GM12878 (cell line): ENCODE measurements at places on chromosomes 7 and 10. TPM values are rescaled to one million over a fixed set of nuclear protein-coding genes. Genes with fewer than 3 reads are reported as not detected.

DNA sequence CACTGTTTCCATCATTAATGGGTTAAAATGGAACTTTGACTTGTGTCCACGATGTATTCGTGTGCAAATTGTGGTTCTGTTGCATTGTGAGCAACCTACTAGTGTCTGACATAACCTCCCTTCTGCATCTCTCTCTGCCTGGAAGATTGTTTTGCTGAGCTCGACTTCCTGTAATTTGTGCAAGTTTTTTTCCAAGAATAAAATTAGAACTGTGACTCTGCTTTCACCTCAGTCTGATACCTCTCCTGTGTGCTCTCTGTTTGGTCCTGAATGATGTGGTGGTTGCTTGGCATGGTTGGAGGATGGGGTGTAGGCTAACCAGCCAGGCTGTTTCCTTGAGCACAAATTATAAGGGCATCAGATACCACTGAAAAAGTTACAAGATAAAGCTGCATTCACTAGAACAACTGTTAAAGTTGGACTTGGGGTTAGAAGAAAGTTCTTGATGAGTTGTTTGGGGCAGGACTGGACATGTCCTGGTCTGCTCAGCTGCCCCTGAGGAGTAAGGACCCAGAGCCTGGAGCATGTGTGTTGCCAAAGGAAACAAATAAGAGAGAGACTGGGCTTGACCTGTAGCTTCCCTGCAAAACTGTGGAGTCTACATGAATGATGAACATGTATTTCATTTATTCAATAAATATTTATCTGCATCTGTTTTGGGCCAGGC is 1.9 kb upstream of the VOPP1 start:
- H3K36me3 ChIP-seq = no peaks in the 10 kb centered on the region
- no peak overlapping the region for H3K27ac ChIP-seq
- no peak overlapping the region for H3K4me3 ChIP-seq
- H3K27me3 ChIP-seq = no peaks in the 10 kb centered on the region
- DNase-seq = no peak

- no peaks in the 10 kb centered on the region for H3K4me1 ChIP-seq
- H3K27me3 ChIP-seq = no peaks in the 10 kb centered on the region
- H3K36me3 ChIP-seq = no peaks in the 10 kb centered on the region
These were observed 111.1 kb downstream of the EBF3 start for GRCh38 chr10:129852829-129853561.

GRCh38 chr7:137900137-137900536 is 53.4 kb upstream of the DGKI start:
- H3K36me3 ChIP-seq = peaks cover 21% of the 10 kb centered on the region
- DNase-seq = no peak
- H3K4me3 ChIP-seq = no peak overlapping the region
- no peaks in the 10 kb centered on the region for H3K27me3 ChIP-seq

DNA sequence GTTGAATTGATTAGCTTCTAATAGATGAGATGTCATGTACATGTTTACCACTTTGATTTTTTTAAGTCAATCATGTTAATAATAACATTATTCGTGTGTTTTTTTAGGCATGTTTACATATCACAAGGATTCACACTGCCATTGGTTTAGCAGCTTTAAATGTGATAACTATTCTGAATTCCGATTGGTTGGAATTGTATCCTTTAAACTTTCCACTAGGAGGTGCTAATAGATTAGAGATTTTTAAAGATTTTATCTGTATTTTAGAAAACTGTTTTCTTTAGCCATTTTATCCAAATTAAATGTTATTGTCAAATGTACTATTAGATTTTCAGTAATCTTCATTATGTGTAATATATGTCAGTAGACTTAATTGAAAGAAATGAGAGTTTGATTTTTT is 83.2 kb downstream of the HECTD2 start:
- no peaks in the 10 kb centered on the region for H3K27me3 ChIP-seq
- no peak for DNase-seq
- no peaks in the 10 kb centered on the region for H3K36me3 ChIP-seq
- H3K4me3 ChIP-seq = no peak overlapping the region

The DAGLB gene
- polyA plus RNA-seq = 8.1 and 11.0 TPM in 2 replicates

The FBXO24 gene
- polyA plus RNA-seq = 0.19 and 0.38 TPM in 2 replicates

The A1CF gene
- not detected in 2 replicates for polyA plus RNA-seq
